ENCODE measurements at places on chromosomes 7 and 10.

- DNase-seq: peak; percentile 56
Observed at GRCh38 chr10:123583639-123584418, 82.3 kb upstream of the GPR26 start.

GRCh38 chr7:69610374-69611084, 12.3 kb downstream of the AUTS2 start:
- DNase-seq: no peak

GRCh38 chr10:13449296-13449695, 79.5 kb downstream of the BEND7 start:
- no peak for DNase-seq

- no peak for DNase-seq
Observed at GRCh38 chr7:45085619-45086200, 3.1 kb downstream of the NACAD start.

- no peak for DNase-seq
Observed at GRCh38 chr10:11682851-11683250, 59.3 kb upstream of the ECHDC3 start.

DNA sequence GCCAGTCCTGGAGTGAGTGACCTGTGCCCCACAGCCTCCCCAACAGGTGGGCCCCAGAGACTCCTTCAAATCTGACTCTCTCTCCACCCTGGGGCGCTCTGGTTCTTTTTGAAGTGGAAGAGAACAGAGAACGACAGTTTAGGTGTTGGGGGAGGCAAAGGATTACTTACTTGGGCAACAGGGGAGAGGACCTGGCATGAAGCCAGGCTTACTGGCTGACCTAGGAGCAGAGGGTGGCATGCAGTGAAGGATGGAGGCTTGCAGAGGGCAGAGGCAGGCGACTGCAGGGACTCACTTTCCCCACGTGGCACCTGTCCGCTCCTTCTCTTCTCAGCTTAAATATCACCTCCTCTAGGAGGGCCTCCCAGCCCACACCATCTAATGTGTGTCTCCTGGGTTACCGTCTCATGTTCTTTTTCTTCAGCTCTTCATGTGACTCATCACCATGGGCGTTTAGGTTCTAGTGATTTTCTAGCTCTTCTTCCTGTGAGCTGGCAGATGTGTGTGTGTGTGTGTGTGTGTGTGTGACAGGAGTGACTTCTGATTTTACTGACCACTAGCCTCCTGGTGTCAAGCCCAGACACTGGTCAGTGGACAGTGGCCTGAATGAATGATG, 15.5 kb downstream of the LZTS2 start:
- peak; percentile 36 for DNase-seq

- DNase-seq: no peak
Observed at GRCh38 chr10:99975942-99976809, 33.6 kb downstream of the DNMBP start.

- no peak for DNase-seq
Observed at GRCh38 chr10:132109341-132110110, 43.8 kb downstream of the JAKMIP3 start.

- DNase-seq: peak; percentile 76
Observed at GRCh38 chr7:23863209-23863787, 153.3 kb downstream of the STK31 start.

DNA sequence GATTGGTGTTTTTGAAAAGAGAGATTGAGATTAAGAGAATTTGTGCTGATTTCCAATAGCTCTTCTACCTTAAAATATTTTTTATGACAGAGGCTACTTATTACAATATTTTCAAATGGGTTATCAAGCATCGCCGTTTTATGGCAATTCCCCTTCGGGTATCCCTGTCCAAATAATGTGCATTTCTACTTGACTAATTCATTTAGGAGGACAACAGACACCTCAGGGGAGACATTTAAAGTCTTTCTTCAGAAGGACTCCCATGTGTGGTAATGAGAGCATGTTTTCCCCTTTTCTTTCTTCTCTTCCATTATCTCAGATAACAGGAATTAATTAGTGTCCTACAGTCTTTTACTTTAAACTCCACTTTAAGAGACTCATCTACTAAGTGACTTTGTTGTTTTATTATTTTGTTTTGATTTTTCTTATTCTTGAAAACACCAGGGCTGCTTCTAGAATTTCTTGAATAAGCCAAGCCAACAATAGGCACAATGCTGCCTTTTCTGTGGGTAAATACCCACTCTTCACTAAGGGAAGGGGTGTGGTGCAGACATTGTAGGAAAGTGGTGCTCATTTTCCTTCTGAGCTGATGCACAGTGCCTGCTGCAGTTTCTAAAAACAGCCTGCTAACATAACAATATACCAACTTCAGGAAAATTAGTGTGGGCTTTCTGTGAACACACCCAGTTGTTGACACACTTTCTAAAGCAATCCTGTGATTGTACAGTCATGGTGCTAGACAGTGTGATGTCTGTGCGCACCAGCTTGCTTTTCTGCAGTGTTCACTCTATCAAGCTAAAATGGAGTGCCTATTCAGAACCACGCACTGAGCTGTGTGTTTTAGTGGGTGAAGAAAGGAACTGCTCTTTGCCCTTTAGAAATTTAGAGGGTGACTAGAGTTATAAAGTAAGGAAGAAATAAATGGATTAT, 597.7 kb downstream of the NRG3 start:
- no peak for DNase-seq
